ENCODE measurements at places on chromosomes 1 and 21.

GRCh38 chr1:181119093-181119989, 30.8 kb downstream of the IER5 start:
- DNase-seq: no peak

- DNase-seq: no peak
These were observed 320.2 kb downstream of the MATN1 start for GRCh38 chr1:30403061-30403645.

- DNase-seq: no peak
These were observed 78.0 kb upstream of the IPO9 start for GRCh38 chr1:201750934-201751333.

DNA sequence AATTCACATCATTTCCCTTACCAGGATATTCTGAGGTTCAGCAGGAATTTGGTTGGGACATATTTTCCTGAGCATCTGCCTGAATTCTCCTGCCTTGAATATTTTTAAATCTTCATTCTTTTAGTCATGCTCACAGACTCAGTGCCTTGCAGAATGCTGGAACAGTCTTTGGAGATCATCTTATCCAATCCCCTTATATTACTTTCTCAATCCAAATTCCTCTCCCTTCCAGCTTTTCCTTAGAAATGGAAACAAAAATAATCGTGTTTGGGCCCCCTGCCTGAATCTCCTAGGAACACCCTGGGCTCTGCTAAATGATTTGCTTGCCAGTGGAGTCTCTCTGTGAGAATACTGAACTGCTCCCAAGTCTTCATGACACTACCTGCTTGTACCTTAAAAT, 38.4 kb downstream of the LHX8 start:
- no peak for DNase-seq

GRCh38 chr1:89941110-89941766, 53.7 kb upstream of the ZNF326 start:
- DNase-seq: no peak

DNA sequence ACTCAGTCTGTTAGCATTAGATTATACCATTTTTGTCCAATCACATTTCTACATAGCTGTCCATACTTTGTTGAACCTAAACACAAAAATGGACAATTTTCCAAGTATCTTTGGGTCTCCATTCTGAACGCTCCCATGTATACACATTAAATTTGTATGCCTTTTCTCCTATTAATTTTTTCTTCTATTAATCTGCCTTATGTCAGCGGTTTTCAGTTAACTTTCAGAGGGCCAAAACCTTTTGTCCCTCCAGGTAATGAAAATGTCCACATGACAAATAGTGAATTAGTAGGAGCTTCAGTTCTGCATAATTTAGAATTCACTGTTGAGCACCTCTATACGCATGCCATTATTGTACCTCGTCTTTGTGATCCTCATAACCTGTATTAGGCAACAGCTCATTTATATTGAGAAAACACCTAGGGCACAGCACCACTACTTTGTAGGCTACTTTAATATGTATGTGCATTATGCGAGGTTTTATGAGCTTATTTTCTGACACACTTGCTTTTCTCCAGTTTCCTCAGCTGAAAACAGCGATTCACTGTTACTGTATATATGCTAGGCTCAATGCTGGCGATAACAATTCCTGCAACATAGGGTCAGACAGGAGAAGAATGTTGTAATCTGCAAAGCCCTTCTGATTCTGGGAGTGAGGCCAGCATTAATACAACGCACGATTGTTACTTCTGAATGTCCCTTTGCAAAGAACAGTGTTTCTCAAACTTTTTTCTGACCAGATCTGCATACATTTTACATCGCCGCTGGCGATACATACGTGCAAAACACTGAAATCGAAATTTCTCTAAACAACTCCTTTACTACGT, 1.1 kb upstream of the ABCD3 start:
- peak; percentile 90 for DNase-seq

DNA sequence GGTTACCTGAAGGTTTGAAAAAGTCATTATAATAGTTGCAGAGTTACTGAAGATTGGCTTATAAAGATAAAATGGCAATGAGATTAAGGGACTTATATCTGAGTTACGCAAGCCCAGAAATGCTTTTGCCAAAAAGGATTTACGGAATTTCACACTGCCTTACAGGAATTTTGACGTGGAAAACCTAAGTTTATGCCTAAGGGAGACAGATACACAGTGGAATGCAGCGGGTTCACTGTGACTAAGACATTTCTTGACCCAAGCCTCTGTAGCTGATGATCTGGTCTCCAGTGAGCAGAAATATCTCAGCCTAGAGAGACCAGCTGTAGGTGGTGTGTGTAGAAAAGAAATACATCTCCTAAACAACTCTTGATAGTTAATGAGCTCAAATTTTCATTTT, 10.1 kb upstream of the EXO1 start:
- DNase-seq: no peak

DNA sequence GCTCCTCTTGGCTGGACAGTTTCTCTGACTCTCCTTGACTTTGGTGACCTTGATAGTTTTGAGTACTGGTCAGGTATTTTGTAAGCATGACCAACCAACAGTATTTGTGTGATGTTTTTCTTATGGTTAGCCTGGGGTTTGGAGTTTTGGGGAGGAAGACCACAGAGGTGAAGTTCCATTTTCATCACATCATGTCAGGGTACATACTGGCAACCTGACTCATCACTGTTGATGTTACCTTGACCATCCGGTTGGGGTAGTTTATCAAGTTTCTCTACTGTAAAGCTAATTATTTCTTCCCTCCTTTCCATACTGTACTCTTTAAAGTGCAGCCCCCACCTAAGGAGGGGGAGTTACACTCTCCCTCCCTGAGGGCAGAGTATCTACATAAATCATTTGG, 13.4 kb downstream of the OSCP1 start:
- DNase-seq: no peak

DNA sequence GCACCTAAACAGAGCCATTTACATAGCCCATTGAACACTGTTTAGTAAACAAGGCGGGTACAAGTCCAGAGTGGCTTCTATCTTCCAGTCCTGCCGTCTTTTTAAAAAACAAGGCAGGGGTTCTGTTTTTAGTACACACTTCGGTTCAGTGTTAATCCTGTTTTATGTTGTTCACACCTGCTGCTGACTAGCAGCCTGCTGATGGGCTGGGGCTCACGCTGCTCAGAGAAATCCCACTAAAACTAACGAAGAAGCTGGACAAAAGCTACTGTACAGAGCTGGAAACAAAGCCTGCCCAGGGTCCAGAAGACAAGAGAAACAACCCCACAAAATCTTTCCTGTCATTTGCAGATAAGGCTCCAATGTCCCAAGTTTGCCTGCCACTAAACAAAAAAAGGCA, 13.2 kb downstream of the ESRRG start:
- no peak for DNase-seq

GRCh38 chr1:209884665-209885117, 53.3 kb upstream of the SYT14 start:
- DNase-seq: peak; percentile 48

- DNase-seq: peak; percentile 58
These were observed 13.6 kb downstream of the PCNX2 start for GRCh38 chr1:233281711-233282581.

DNA sequence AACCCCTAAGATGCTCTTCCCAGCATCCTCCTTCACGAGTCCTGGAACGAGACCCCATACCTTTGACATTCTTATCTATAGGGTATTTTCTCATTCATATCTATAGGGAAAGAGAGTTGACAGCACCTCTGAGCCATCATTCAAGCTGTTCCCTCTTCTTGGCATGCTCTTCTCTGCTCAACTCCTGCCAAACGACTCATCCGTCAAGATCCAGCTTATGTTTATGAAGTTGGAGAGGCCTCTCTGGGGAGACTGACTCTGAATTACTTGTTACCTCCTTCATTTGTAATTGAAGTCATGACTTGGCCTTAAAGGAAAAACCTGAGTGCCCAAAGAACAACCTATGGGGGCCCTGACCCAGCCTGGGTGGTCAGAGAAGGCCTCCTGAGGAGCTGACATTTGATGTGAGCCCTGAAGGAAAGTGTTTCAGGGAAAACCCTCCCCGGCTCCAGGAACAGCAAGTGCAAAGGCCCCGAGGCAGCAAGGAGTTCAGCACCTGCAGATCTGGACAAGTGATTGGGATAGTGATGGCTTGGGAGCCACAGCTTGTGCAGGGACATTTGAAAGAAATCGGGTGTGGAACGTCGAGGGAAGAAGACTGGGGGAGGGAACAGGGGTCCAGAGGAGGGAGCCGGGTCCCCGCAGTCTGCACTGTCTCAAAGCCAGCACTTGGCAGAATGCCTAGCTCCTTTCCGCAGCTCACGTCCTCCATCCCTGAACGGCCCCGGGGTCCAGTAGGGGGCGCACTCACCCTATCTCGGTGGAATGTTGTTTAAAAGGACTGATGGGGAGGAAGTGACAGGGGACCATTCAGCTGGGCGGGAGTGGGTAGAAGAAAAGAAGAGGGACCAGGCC, 14.0 kb upstream of the CDA start:
- DNase-seq: peak; percentile 64

DNA sequence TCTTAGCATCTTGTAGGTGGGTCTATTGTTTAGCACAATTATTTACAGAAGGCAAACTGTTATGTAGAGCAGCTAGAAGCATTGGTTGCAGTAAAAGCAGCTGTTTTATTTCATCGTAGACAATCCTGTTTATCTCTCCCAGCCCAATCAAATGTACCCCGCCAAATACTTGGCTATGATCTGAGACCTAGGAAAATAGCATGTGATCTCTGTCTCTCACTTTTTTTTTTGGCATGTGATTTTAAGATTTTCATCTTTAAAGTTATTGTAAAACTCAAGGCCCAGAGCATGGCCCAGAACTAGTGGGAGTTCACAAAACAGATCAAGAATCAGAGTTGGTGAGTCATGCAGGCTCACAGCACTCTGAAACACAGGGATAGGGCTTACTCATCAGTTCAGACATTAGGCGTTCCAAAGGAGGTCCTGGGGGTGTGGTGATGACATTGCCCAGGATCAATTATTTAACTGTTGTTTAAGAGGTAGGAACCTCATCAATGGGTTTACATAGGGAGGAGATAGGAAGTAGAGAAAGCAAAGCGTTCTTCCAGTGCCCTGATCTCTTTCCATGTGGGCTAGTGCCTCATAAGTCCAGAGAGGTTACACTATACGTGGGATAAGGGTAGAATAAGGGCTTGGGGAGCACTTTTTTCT, 40.2 kb downstream of the TBX19 start:
- DNase-seq: peak; percentile 55

DNA sequence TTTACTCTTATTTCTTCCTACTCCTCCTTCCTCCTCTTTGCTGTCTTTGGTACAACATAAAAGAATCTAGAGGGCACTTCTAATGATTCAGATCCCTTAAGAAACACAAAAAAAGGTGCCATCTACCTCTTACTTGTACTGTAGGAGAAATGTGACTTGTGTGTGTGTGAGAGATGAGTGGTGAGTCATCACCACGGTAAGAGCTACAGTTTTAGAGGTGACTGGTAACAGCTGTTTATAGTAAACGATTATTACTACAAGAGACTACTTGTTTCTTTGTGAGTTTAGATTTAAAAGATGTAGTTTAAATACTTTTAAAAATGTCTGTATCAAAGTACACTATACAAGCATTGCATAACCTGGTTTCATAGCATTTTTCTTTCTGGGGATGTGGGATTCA, 40.4 kb downstream of the SLC35D1 start:
- no peak for DNase-seq

DNA sequence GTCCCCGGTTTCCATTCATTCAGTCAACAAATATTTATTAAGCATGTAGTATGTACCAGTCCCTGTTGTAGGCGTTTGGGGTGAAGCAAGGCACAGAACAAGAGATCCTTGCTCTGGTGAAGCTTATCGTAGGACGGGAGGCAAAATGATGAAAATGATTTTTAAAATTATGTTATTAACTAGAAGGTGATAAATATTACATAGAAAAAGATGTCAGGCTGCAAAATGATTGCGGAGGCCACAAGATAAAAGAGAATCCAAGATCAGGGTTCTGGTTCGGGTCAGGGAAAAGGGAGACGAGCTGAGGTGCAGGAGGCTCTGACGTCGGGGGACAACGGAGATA, 602 bp upstream of the CGN start:
- no peak for DNase-seq

DNA sequence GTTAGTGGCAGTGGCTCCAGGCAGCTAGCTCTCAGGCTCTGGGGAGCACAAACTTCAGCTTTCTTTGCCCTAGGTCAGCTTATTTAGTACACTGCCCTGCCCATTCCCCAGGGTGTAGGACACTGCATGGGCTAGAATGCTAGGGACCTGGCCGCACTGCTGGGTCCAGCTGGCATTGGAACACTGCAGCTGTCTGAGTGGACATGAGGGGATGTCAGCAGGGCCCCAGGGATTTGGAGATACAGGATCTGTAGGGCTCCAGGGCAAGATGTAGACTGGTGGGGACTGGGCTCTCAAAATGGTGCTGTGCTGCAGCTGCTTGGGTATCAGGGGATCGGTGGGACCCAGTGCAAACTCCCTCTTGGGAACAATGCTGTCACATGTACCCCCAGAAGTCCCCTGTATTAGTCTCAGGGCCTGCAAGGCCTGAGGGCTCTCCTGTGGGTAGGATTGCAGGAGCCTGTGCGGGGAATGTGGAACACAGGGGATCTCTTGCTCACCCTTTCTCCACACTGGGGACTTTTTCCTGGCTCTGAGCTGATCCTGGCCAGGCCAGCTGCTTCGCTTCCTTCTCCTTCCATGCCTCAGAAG, 25.2 kb upstream of the TTC22 start:
- no peak for DNase-seq

- no peak for DNase-seq
These were observed 12.4 kb downstream of the KRTAP22-2 start for GRCh38 chr21:30577766-30578165.

- DNase-seq: no peak
These were observed 110.5 kb upstream of the COL11A1 start for GRCh38 chr1:103218821-103219220.

GRCh38 chr21:14099570-14099969, 111.2 kb downstream of the LIPI start:
- DNase-seq: no peak

DNA sequence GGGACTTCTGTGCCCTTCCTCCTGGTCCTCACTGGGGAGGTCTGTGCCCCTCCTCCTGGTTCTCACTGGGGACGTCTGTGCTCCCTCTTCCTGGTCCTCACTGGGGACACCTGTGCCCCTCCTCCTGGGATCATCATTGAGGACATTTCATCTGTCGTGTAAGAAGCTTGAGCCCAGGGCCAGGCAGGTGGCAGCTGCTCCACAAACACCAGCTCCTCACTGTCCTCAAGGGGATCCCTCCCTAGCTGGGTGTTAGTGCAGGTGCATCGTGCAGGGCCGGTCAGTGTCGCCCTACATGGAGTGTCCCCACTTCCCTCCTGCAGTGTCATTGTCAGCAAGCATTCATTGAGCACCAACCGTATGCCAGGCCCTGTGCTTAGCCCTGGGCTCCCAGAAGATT, 312.7 kb downstream of the PTPRU start:
- DNase-seq: no peak
